ENCODE measurements at places on chromosomes 4 and X.

DNA sequence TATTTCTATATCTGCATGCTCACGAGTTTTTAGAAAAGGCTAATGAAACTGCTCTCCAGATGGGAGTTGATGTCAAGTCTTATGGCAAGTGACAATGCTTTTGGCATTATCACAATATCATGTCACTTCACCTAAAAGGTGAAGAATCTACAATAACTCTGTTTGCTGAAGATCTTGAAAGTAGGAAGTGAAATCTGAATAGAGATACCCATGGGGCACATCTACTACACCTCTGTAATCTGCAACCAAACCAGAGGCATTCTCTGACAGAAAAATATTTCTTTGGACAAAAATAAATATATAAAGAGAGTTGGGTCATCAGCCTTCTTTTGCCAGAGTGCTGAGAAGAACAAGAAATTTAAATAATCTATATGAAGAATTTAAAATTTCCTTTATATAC is 3.9 kb upstream of the VAMP7 start:
- DNase-seq: no peak

GRCh38 chrX:65516756-65517155 is 17.8 kb downstream of the LAS1L start:
- no peak for DNase-seq

DNA sequence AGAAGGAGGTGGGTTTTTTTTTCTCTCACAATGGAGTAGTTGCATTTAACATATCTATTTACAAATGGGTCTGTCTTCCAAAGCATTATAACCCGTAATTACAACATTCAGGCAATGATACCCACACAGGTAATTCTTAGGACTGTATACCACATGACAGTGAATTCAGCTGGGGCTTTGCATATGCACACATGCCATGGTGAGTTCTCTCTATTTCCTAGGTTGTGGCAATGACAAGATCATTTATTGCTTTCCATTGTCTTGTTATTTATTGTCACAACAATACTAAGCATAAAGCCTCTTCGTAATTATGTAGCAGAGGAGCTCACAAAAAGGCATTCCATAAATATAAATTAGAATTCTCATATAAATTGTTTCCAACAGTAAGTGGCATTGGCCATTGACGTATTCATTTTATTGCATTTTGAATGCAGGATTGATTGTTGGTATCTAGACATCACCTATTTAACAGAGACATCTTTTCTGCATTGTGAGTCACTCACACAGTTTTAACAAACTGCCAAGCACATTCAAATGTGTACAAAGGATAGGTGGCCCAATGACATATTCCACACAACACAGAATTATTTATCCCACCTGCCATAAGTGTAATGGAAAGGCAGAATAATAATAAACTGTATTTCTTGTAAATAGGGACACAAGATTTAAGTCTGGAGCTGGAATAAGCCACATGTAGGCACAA is 390.7 kb upstream of the GALNT7 start:
- no peak for DNase-seq

DNA sequence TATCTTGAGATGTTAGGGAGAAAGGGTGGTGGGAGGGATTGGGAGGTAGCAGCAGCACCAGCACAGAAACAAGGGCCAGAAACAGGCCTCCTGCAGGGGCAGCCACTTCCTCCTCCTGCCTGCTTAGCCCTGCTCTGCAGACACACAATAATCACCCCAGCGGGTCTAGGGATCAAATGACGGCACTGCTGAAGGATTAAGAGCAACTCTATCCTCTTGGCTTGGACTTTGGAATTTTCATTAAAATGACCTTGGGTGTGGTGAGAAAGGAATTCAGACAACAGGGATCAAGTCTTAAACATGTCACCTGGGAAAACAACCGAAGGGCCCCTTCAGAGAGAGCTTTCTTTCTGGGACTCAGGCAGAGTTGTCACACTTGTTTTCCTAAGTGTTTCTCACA is 353.4 kb downstream of the SPRY1 start:
- no peak for DNase-seq

DNA sequence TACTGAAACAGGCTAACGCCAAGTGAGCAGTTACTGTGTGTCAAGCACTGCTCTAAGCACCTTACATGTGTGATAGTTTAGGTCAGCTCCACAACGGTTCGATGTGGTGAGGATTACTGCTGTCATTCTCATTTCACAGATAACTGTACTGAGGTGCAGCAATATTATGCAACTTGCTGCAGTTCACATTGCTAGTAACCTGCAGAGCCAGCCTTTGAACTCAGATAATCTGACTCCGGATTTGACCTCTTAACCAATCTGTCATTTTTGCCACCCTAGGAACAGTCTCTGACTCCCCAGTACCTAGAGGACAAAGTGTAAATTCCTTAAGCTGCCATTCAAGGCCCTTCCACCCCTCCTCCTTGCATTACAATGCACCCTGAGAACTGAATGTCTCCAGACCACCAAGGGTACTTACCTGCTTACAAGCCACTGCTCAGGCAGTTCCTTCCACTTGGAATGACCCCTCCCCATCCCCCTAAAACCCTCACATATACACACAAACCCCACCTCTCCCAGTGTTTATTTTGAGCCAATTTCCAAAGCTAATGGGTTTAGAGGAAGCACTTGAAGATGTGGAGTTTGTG is 24.9 kb downstream of the EFNB1 start:
- no peak for DNase-seq

Measured in stimulated activated CD8-positive, alpha-beta memory T cell treated with anti-CD3 and anti-CD28 coated beads, Interleukin-2, amount 100 ng/mL, for 1 hour (primary cell).